Suppressor macrophage treated with lipopolysaccharide for 4 hours (primary cell): ENCODE measurements at places on chromosomes 7 and 10.

GRCh38 chr10:44132361-44133289 is 252.3 kb downstream of the CXCL12 start:
- DNase-seq = no peak

GRCh38 chr7:150918378-150918777 is 59.7 kb downstream of the KCNH2 start:
- DNase-seq = no peak

- no peak for DNase-seq
These were observed 18.8 kb upstream of the INPP5A start for GRCh38 chr10:132518572-132519381.

DNA sequence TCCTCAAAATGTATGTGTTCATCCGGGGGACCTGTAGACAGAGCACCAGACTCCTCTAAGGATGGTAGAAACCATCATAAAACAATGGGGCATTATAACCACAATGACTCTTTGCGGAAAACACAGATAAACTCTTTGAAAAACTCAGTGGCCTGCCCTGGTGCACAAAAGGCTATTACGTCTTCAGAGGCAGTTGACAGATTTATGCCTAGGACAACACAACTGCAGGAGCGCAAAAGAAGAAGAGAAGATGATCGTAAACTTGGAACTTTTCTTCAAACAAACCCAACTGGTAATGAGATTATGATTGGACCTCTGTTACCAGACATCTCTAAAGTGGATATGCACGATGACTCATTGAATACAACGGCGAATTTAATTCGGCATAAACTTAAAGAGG is 6.0 kb downstream of the RBM48 start:
- DNase-seq = no peak

GRCh38 chr7:11835260-11835659 is 3.3 kb upstream of the THSD7A start:
- DNase-seq = no peak

DNA sequence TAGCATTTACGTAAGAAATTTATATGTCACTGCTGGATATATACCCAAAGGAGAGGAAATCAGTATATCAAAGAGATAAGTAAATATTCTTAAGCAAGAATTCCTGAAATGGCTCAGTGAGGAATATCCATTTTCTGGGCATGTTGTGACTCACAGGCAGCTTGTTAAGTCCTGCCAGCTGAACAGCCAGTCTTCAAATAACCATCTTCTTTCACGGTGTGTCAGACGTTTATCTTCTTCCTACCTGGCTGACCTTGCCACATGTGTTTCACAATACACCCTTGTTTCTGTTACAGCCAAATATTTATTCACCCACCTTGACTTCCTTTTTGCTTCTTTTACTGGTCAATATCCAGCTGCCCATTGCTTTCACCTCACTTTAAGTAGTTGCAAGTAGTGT is 648.1 kb downstream of the ANKRD7 start:
- no peak for DNase-seq

- peak; percentile 44 for DNase-seq
These were observed 36.9 kb upstream of the SH2D4B start for GRCh38 chr10:80500572-80501380.

DNA sequence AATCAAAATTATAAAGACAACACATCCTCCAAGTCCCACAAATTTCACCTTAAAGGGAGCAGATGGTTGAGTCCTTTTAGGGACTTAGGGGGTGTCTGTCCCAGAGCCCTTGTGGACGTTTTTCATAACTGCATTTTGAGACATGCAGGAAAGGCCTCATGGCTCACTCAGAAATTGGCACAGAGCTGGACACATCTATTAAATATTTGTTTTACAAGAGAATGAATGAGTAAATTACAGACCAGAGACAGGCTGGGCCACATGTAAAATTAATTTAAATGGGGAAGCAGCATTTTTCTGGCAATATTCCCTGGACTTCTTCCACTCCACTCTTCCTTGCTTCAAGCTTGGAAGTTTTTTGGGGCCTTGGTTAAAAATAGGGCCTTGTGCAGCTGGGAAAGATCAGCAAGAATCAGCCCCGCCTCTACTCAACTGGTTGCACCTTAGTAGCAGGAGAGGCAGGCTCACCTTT is 20.0 kb downstream of the LAMB1 start:
- DNase-seq = no peak

DNA sequence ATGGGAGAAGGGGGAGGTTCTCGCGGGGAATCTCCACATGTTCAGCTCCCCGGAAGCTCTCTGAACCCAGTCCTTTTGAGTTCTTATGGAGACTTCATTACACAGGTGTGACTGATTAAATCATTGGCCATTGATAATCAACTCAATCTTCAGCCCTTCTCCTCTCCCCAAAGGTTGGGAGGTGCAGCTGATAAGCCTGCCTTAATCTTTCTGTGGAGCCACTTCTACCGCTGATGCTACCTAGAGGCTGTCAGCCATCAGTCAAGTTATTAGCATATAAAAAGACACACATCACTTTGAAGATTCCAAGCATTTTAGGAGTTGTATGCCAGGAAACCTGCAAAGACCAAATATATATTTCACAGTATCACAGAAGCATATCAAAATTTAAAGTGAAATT is 91.7 kb downstream of the MARCHF5 start:
- no peak for DNase-seq

- DNase-seq = no peak
These were observed 11.9 kb upstream of the OR6V1 start for GRCh38 chr7:143040209-143040715.

- DNase-seq = peak; percentile 55
These were observed 3.4 kb downstream of the TACR2 start for GRCh38 chr10:69413221-69413865.

DNA sequence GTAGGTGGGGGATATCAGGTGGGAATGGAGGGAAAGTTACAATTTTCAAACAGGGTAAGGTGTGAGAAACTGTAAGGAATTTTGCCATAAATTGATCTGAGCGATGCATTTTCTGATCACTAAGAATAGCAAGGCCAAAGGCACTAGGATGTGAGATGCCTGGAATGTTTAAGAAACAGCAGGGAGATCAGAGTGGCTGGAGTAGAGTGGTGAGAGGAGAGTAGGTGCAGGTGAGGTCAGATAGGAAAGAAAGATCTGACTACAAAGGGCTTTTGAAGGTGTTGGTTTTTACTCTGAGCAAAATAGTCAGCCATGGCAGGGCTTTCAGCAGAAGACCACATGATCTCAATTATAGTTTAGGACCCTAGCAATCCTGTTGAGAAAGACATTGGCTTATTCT is 55.0 kb downstream of the HDAC9 start:
- no peak for DNase-seq

GRCh38 chr7:148915211-148915610 is 31.1 kb upstream of the EZH2 start:
- DNase-seq = no peak

DNA sequence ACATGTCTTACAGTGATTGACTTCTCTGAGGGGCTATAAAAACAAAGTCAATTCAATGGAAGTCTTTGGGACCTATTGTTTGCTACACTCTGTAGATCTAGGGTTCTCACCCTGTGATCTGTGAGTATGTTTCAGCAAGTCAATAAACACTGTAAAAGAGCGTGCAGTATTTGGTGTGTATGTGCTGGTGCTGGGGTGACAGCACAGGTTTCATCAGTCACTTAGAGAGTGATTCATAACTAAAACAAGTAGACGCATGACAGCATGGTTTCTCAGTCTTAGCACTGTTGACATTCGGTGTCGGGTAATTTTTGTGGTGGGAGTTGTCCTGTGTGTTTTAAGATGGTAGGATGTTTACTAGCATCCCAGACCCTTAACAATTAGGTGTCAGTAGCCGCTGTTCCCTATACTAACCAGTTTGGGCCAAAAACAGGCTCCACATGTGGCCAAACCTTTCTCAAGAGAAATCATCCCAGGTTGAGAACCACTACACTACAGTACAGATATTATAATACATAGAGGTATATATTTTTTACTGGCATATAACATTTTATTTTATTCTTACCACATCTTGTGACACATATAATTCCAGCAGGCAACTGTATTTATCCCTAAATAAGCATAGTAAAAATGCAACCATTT is 411.8 kb downstream of the ARL4A start:
- DNase-seq = no peak

DNA sequence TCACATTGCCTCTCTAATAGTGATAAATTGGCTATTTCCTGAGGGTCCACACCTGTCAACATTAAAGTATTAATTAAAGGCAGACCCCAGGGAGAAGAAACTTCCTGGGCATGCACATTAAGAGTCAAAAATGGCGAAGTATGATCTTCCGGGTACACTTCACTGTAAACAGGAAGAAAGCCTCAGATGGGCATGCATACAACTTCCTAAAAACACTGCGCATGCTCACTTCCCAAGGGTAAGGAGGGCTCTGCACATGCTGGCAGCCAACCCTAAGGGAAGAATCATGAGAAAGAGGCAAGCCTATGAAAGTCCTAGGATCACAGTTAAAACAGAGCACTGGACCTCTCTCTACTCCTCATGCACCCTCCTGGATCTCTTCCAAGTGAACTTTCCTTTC is 80.1 kb upstream of the IMMP2L start:
- DNase-seq = no peak

DNA sequence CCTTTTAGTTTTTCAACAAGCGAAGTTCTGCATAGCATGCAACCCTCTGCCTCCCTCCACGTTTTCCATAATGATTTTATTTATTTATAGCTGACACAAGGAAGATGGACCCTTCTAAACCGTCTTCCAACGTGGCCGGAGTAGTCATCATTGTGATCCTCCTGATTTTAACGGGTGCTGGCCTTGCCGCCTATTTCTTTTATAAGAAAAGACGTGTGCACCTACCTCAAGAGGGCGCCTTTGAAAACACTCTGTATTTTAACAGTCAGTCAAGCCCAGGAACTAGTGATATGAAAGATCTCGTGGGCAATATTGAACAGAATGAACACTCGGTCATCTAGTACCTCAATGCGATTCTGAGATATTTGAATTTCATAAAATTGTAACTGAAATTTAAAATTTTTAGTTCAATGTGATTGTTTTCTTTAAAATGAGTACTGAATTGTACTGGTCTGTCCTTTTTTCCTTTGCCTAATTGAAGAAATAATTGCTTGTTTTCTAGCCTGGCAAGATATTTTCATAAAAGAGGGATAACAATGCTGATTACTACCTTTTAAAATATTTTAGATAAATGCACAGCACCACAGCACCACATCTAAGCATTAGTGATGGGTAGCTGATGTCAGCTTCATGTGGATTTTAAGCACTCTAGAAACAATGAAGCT is 41.5 kb upstream of the SLC39A12 start:
- peak; percentile 63 for DNase-seq

GRCh38 chr10:60607372-60607771 is 170.9 kb upstream of the CDK1 start:
- no peak for DNase-seq

DNA sequence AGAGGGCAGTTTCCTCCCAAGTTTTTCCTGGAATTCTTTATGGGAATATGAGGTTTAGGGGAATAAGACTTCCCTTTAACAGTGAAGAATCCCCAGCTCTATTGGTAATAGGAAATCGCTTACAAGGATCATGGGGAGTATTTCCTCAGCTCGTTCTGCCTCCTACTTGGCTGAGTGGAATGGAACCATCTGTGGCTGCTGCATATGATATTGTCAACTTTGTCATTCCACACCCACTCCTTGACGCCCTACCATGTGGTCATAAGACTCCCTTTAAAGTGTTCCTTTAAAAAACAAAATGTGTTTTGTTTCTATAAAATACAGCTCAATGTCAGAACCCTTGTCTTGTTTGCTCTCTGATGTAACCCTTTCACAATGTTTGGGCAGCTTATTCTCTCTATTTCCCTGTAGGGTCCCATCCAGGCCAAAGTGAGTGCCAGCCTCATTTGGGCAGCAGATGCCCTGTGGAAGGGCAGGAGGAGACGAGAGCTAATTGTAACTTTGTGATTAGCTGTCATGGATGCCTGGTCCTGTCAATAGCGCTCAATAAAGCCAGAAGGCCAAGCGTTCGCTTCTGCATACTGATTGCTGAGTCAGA is 33.8 kb upstream of the ATRNL1 start:
- no peak for DNase-seq

DNA sequence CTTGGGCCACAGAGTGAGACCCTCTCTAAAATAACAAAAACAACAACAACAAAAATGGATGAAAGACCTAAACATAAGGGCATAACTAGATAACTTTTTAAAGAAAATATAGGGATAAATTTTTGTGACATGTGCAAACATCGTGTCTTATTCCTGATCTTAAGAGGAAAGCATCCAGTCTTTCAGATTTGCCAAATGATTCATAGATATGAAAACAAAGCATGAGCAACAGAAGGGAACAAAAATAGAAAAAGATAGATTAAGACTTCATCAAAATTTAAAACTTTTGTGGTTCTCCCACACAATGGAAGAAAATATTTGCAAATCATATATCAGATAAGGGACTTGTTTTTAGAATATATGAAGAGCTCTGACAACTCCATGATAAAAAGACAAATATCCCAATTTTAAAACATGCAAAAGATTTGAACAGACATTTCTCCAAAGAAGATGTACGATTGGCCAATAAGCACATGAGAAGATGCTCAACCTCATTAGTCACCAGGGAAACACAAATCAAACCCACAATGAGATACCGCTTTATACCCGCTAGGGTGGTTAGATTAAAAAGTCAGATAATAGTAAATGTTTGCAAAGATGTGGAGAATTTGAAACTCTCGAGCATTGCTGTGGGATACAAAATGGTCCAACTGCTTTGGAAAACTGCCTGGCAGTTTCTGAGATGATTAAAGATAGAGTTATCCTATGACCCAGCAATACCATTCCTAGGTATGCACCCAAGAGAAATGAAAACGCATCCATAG is 20.3 kb downstream of the PPIF start:
- DNase-seq = no peak

DNA sequence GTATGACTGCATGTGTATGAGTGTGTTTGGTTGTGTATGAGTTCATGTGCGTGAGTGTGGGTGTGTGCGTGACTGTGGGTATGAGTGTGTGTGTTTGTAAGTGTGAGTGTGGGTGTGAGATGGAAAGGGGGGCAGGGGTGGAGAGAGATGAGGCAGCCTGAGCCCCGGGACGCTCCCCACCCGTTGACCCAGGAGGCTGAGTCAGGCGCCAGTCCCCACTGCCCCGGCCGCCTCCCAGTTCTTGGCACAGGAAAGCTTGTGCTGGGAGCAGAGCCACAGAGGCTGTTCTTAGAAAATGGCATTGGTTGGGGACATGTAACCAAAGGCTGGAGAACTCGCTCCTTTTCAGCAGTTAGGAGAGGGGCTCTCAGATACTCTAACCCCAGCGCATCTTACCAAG is 27.8 kb upstream of the NUB1 start:
- peak; percentile 5 for DNase-seq

DNA sequence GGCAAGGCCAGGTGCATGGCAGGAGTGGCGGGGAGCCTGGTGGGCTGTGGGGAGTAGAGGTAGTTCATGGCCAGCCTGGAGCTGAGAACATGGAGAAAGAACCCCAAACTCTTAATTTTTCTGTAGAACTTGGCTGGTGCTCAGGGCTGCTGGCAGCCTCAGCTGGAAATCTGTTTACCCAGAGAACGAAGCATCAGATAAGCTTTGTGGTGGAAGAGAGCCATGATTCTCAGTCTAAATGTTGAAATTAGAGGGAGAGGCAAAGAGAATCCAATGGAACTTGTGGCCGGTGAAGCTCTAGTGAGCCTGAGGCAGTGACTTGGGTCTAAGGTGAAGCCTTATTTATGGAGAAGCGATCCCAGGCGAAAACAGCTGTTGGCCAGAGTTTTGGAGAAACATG is 126.4 kb downstream of the CCDC3 start:
- no peak for DNase-seq
